SJSA1 (cell line): ENCODE measurements at places on chromosomes 4 and X. TPM values are rescaled to one million over a fixed set of nuclear protein-coding genes. Genes with fewer than 3 reads are reported as not detected.

- DNase-seq: no peak
Observed at GRCh38 chr4:101252721-101253120, 94.6 kb downstream of the PPP3CA start.

DNA sequence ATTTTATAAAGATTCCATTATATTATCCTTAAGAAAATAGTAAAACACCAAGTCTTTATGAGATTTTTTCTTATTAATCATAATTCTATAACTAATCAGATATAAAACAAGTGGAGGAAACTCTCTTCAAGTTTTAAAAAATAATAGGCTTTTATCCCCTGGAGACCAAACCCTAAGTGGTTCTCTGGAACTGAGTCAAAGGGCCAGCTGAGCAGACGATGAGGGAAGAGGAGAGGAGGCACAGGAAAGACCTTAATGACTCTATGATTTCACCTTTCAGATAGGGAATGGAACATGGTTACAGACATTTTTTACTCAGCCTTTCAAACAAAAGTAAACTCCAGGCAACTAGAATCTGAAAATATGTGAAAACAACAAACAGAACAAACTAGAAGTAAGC is 201.8 kb downstream of the SLC39A8 start:
- DNase-seq: no peak

DNA sequence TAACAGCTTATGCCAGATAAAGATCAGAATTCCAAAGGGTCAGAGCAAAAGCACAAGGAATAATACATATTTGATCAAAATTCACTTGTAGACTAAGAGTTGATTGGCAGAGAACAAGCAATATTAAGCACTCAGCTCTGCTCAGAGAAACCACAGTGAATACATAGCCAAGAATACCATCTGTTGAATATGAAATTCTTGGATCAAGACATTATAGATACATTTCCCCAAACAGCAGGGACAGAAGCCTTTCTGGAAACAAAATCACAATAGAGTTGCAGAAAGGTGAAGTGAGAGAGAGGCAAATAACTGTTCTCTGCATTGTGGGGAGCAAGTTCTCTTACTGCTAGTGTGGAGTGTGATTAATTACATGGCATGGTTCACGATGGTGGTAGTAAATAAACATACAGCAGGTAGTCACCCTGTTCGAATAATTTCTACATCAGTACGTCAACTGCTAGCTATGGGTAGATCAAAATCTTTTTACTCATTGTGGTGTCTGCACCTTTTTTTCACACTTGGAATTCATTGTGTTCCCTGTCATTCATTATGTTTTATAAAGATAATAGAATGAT is 366.7 kb downstream of the PCDH7 start:
- DNase-seq: no peak

DNA sequence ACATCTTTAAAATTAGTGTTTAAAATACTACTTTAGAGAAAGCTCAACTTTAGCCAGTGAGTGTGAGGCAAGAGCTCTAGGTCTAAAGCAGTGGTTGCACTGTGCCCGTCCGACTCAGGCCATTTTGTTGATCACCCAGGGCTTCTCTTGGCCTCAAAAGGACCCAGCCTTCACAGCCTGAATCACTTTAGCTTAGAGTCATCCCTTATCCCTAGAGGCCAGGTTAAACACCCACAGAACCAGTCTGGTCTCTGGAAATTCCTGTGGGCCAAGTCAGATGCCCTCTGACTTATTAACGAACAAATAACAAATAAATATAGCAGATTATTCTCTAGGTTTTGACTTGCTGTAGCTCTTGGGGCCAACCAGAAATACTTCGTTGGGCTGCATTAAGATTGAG is 102.3 kb downstream of the WWC2 start:
- no peak for DNase-seq

GRCh38 chr4:39169426-39169825 is 12.9 kb upstream of the WDR19 start:
- peak; percentile 2 for DNase-seq

DNA sequence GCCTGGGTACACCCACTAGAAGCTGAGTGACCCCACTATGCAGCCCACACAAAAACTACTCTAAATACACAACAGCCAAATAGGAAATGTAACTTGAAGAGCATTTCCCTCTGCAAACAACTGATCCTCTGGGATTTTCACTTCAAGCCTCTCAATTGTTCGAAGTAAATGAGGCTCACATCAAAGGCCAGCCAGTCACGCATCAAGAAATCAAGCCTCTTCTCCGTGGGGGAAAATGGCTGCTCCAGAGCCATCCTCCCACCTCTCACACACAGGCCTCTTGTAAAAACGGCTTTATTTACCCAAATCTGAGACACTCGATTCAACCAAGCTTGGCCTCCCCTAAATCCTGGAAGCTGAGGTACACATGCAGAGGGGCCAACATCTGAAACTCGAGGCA is 14.3 kb downstream of the PCDH19 start:
- DNase-seq: no peak

DNA sequence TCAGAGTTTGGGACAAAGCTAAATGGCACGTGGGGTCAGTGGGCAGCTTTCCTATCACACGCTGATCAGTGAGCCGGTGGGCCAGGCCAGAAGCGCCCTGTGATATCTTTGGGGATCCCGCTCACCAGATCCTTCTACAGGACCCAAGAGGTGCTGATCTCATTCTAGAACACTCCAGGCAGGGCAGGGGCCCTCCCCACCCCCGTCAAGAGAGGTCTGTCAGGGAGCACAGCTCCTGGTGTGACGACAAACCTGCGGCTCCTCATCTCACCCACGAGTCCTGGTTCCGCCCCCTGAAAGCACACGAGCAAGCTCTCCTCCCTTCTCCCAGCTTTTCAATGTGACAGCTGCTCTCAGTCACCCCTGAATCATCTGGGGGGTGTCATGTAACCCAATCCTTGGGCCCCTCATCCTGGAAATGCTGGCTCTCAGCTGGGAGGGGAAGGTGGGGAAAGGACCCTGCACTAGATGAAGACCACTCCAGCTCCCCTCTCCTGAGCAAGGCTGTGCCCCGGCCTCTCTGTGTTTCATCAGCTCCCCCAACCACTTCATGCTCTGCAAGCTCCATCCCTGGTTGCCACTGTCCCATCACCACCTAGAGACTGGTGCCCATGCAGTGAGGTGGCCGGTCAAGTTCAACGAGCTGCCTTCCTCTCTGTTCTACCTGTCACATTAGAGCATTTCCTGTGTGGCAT is 4.6 kb downstream of the HCFC1 start:
- no peak for DNase-seq

The HTR2C gene
- not detected in 2 replicates for total RNA-seq

DNA sequence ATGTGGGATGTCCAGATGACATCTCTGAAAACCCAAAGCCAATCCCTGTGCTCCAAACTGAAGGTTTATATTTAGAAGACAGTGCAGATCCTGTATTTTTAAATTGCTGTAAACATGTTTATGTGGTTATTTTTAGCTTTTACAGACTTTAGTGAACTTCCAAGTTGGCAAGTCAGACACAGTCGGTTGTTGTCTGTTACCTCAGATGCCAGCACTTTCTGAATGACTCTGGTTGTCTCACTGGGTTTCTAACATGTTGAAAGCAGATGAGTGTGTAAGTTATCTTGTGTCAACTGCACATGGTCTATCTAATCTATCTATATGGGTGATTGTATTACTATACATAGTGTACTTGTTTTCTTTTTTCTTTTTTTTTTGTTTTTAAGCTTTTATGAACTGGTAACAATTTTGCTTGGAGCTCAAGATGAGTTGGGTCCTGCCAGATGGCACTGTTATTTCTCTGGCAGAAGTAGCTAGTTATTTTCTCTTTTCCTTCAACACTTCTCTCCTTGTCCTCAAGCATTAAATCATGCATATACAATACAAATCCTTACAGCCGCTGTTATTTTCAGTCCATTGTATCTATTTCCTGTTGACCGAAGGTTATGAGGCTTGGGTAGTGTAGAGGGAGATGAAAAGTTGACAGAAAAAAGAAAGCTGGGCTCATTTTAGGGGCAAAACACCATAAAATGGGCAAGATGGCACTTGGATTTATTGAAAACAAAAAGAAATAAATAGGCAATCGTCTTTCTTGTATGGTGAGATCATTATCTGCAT is 66.3 kb downstream of the GAB1 start:
- no peak for DNase-seq

The RASGEF1B gene
- not detected in 2 replicates for total RNA-seq

The CXCL9 gene
- not detected in 2 replicates for total RNA-seq

DNA sequence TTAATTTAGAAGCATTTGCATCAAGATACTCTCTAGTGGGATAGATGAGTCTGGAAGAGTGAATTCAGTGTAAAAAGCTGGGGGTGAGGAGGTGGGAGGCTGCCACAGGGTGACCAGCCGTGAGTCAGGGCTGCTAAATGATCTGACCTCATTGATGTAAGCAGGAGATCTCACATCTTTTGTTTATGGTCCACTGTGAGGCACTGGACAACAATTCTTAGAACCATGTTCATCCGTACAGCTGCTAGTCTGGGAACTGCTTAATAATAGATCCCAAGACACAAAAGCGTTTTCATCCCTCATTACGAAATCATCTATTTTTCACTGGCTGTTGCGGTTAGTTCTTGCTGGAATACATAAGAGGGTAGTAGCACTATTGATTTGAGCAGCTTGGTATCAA is 14.1 kb downstream of the KLF3 start:
- DNase-seq: peak; percentile 58

DNA sequence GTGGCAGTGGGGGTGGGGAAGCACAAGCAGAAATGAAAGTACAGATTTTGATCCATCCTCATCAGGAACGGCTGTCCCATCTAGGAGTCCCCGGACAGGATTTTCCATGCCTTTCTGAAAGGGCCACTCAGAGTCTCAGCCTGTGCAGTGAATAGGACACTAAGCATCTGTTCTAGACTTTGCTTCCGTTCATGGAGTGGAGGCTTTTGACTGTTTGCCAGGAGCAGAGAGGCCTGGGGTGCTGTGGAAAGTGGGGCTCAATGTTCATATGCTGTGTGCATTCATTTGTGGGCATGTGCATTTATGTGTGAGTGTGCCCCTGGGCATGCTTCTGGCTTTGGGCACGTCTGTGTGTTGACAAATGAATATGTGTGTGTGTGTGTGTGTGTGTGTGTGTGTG is 25.6 kb upstream of the MAMLD1 start:
- DNase-seq: no peak

The NUDT10 gene
- total RNA-seq: 4.3 and 7.8 TPM in 2 replicates

- DNase-seq: no peak
Observed at GRCh38 chr4:100977746-100978397, 369.5 kb downstream of the PPP3CA start.

- no peak for DNase-seq
Observed at GRCh38 chrX:13050151-13050550, 5.7 kb upstream of the FAM9C start.

The PABPC1L2A gene
- not detected in 2 replicates for total RNA-seq

The DYNLT3 gene
- total RNA-seq: 60.0 and 63.7 TPM in 2 replicates

DNA sequence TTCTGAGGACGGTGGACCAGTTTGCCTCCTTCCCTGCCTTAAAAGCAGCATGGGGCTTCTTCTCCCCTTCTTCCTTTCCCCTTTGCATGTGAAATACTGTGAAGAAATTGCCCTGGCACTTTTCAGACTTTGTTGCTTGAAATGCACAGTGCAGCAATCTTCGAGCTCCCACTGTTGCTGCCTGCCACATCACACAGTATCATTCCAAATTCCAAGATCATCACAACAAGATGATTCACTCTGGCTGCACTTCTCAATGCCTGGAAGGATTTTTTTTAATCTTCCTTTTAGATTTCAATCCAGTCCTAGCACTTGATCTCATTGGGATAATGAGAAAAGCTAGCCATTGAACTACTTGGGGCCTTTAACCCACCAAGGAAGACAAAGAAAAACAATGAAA is 255.3 kb downstream of the RAPGEF2 start:
- no peak for DNase-seq

DNA sequence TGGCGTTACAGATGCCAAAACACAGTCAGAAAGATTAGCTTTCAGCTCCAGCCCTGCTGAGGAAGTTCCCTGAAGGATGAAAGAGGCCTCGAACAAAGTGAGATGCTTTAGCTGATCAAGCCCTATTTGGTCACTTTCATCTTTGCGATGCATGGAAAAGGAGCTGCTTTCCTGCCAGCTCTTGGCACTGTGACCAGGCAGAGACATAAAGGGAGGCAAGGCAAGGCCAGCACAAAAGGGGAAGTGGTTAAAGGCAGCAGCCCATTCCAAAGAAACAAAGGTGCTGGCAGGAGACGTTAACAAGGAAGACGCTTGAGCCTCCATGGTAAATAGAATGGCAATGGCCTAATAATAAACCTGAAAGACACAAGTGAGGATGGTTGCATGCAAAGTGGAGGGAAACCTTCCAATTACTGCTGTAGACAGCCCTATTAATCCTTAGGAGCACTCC is 617.1 kb upstream of the INTU start:
- DNase-seq: no peak

The CTAG1B gene
- total RNA-seq: not detected in 2 replicates

The CSN1S1 gene
- not detected in 2 replicates for total RNA-seq

DNA sequence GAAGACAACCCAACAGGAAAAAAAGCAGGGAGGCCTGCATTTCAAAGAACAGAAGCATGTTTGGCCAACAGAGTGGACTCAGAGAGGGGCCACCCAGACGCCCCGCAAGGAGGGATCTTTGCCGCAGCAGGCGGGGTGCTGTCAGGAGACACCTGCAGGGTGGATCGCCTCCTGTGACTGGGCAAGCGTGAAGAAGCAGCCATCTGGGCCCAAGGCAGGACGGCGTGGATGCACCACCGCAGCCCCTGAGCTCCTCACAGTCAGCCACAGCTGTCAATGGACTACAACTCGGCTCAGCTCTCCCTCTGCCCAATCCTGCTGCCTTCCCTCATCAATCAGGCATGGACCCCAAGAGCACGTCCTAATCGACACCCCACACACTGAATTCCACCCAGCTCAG is 32.0 kb upstream of the MAN2B2 start:
- DNase-seq: no peak

The PCYT1B gene
- total RNA-seq: not detected in 2 replicates

GRCh38 chrX:131988236-131988635 is 34.9 kb upstream of the STK26 start:
- no peak for DNase-seq

The NRK gene
- total RNA-seq: not detected in 2 replicates

The DSPP gene
- total RNA-seq: not detected in 2 replicates

GRCh38 chrX:5681159-5681558 is 547.5 kb downstream of the NLGN4X start:
- no peak for DNase-seq

GRCh38 chr4:176780995-176781738 is 11.6 kb downstream of the VEGFC start:
- DNase-seq: no peak

- DNase-seq: no peak
Observed at GRCh38 chr4:4606321-4606720, 64.5 kb upstream of the STX18 start.

- no peak for DNase-seq
Observed at GRCh38 chrX:150143721-150144440, 205.6 kb upstream of the EOLA2 start.

The SSX2B gene
- total RNA-seq: not detected in 2 replicates
